HCT116 (cell line): ENCODE measurements at places on chromosomes 12 and 14.

DNA sequence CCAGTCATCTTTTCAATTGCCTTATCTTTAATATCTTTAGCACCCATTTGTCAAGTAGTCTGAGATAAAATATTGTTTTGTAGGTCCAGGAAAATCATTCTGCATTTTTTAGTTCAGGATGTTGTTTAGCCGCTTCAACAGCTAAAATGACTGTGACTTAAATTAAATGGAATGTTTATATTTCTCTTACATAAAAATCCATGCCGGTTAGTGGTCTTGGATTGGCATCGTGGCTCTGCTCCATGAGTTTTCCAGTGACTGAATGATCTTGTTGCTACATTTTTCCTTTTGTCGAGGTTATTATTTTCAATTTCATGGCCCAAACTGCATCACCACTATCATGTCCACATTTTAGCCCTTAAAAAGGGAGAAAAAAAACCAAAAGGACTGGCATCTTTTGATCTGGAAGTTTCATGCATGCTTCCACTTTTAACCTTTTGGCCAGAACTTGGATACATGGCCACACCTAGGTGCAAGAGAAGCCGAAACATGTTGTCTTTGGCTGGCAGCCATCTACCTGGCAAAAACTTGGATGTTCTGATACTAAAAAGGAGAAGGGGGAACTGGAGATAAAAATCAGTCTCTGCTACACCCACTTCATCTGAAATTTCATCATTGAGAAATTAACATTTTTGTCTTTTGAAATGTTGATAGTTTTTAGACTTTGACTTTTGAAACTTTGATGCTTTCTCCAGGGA is 142.4 kb downstream of the OTOGL start:
- H3K4me1 ChIP-seq = peaks cover 14% of the 10 kb centered on the region
- H3K27me3 ChIP-seq = no peaks in the 10 kb centered on the region
- DNase-seq = no peak
- no peak overlapping the region for H3K27ac ChIP-seq

DNA sequence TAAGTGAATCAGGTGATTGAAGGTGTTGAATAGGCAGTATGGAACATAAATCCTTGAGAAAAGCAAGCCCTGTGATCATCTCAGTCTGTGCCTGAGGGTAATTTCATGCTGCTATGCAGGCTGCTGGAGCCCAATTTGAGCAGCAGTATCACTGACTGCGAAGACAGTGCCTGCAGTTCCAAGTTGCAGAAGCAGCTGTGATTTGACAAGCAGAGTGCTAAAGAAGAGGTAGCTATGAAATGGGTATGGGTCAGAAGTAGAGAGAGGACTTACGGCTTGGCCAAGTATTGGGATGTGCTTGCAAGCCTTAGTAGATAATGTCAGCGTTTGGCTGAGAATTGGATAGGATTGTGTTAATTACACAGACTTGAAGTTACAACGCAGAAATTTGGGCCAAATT is 22.5 kb downstream of the PIK3C2G start:
- DNase-seq = no peak
- no peak overlapping the region for H3K4me3 ChIP-seq
- H3K4me1 ChIP-seq = no peaks in the 10 kb centered on the region
- no peaks in the 10 kb centered on the region for H3K36me3 ChIP-seq
- H3K27ac ChIP-seq = no peak overlapping the region

- peak; percentile 52 for DNase-seq
- H3K36me3 ChIP-seq = peaks cover 6% of the 10 kb centered on the region; the same call in 1 of the 2 replicates
- H3K4me1 ChIP-seq = peaks cover 9% of the 10 kb centered on the region
- no peaks in the 10 kb centered on the region for H3K27me3 ChIP-seq
- H3K4me3 ChIP-seq = peak within 1 kb of the TSS; percentile 75
- H3K27ac ChIP-seq = peak within 1 kb of the TSS; percentile 58; the same call in 1 of the 2 replicates
These were observed at the start of gene NOPCHAP1 for GRCh38 chr12:104986022-104986941. Gene NOPCHAP1 (plus strand): TSS chr12:104986316. CDS start chr12:104986353, 37 bp downstream.

DNA sequence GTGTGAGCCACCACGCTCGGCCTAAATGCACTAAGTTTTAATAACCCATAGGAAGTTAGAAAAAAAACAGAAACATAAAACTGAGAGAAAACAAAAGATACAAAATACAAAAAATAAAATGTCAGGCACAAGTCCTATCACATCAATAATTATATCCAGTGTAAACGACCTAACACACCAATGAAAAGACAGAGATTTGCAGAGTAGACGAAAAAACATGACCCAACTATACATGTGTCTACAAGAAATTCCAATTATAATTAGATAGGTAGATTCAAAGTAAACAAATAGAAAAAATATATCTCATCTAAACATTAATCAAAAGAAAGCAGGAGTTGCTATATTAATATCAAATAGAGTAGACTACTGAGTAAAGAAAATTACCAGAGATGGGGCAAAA is 69.4 kb upstream of the NUDT4 start:
- DNase-seq = no peak
- no peaks in the 10 kb centered on the region for H3K27me3 ChIP-seq
- H3K4me1 ChIP-seq = no peaks in the 10 kb centered on the region
- no peak overlapping the region for H3K4me3 ChIP-seq

DNA sequence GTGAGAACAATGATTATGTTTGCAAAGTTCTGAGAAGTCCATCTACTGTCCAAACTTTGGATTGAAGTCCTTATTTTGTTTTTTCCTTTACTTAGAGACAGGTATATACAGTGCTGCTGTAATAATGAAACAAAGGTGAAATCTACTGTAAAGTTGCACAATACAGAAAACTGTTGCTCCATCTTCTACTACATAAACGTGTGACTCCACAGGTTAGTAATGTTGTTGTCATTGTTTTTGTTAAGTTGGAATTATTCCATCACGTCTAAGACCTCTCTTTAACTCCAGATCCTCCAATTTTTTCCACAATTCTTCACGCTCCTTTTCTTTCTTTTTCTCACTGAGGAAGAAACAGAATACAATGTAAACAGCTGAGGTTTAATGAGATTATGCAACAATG is 57.0 kb upstream of the GPHB5 start:
- no peak overlapping the region for H3K27ac ChIP-seq
- no peak for DNase-seq
- no peaks in the 10 kb centered on the region for H3K27me3 ChIP-seq
- no peaks in the 10 kb centered on the region; the same call in 1 of the 2 replicates for H3K36me3 ChIP-seq

- peaks cover 22% of the 10 kb centered on the region for H3K4me1 ChIP-seq
- no peak overlapping the region for H3K4me3 ChIP-seq
- no peaks in the 10 kb centered on the region for H3K27me3 ChIP-seq
- no peak overlapping the region for H3K27ac ChIP-seq
- no peaks in the 10 kb centered on the region for H3K36me3 ChIP-seq
These were observed 118.0 kb downstream of the SINHCAF start for GRCh38 chr12:31207799-31208465.

DNA sequence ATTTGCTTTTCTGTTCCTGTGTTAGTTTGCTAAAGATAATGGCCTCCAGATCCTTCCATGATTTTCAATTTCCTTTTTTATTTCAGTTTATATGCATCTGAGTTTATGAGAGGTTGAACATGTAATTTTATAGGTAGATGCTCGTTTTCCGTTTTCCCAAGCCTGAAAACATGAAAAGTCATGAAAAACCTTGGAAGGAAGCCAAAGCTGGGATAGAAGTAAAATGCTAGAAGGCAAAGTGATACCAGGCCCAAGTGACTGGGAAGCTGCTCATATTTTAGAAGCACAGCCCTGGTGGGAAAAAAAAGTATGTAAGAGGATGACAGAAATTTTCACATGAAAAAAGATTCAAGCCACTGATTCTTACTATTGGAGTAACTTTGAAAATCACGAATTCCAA is 290.8 kb downstream of the PRKD1 start:
- no peaks in the 10 kb centered on the region for H3K27me3 ChIP-seq
- no peak for DNase-seq
- H3K4me3 ChIP-seq = no peak overlapping the region
- no peaks in the 10 kb centered on the region for H3K4me1 ChIP-seq

DNA sequence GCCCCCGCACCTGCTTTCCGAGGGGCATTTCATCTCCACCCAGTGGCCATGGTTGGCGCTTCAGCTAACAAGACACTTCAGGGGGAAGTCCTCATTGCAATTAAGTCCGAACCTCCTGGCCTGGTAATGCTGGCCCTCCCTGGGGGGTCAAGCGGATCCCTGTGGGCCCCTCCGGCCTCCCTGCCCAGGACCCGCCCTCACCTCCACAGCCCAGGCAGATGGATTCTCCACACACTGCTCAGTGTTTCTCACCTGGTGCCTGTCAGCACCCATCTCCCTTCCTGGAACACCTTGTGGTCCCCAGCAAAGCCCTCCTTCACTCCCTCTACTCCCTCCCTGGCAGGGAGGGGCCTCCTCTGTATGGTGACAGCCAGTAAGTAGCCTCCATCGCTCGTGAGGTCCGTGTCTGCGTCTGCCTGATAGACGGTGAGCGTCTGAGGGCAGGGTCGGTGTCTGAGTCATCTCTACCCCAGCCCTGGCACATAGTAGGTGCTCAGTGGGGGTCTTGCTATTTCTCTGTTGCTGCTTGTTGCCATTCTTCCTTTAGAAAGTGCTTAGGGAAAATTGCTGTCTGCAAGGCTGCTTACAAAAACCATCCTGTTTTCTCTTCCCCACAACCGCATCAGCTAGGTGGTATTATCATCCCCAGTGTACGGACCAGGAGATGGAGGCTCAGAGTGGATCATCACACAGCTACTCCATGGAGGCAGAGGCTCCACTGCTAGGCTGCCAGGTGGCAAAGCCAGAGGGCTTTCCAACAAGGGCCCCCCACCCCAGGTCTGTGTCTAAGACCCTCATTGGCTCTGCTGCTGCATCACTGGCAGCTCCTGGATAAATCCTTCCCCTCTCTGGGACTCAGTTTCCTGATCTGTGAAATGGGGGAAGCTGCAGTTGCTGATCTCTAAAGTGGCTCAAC is 39.7 kb upstream of the EML1 start:
- H3K27me3 ChIP-seq = no peaks in the 10 kb centered on the region; the same call in 1 of the 2 replicates
- H3K27ac ChIP-seq = no peak overlapping the region
- peaks cover 64% of the 10 kb centered on the region for H3K4me1 ChIP-seq
- H3K36me3 ChIP-seq = no peaks in the 10 kb centered on the region
- no peak for DNase-seq
- no peak overlapping the region for H3K4me3 ChIP-seq

GRCh38 chr14:45359746-45360145 is 106.7 kb upstream of the MIS18BP1 start:
- no peak overlapping the region for H3K27ac ChIP-seq
- H3K4me3 ChIP-seq = no peak overlapping the region
- no peaks in the 10 kb centered on the region for H3K36me3 ChIP-seq
- H3K4me1 ChIP-seq = no peaks in the 10 kb centered on the region

DNA sequence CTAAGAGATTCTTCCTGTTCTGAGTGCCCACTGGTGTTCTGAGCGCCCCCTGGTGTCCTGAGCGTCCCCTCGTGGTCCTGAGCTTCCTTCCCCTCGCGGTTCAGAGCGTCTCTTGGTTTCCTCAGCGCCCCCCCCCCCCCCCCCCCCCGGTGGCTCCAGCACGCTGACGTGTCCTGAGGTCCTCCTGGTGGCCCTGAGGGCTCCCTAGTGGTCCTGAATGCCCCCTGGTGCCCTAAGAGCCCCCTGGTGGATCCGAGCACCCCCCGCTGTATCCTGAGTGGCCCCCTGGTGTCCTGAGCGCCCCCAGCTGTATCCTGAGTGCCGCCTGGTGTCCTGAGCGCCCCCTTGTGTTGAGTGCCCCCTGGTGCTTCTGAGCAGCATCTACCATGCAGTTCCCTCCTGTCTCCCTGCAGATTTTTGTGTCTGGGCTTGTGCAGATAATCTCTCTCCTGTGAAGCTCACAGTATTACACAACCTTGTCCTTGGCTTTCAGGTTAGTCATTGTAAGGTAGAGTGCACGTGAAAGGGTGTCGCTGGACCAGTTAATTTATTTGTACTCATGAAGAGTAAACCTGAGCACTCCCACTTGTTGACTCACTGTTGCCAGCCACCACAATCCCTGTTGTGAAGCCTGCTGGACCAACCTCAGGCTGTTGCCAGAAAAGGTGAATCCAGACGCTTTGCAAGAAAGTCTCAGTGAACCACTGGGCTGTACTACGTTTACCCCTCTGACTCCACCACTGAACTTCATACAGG is 1168.4 kb downstream of the TMEM121 start:
- H3K4me1 ChIP-seq = no peaks in the 10 kb centered on the region
- H3K4me3 ChIP-seq = no peak overlapping the region
- no peak for DNase-seq
- H3K27ac ChIP-seq = no peak overlapping the region
- no peaks in the 10 kb centered on the region for H3K36me3 ChIP-seq
- no peaks in the 10 kb centered on the region for H3K27me3 ChIP-seq

GRCh38 chr14:89163031-89163636 is 253.9 kb downstream of the FOXN3 start:
- no peak overlapping the region for H3K27ac ChIP-seq
- no peaks in the 10 kb centered on the region for H3K27me3 ChIP-seq
- H3K4me3 ChIP-seq = no peak overlapping the region

DNA sequence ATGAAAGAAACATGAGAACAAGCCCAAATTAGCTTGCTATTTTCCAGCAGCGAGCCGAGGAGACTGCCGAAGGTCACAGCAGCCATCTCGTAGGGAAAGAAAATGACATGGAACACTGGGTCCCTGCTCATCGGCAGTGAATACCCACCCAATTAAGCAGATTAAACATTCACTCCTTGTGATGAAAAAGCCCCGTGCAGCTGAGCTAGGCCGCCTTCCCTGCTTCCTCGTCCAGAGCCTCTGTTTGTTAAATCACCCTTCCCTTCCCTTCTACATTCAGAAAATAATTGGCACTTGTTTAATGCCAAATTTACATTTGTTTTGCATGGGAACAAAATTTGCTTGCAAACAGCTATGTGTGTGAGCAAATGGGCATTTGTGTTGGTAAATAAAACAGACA is 342.5 kb downstream of the RMST start:
- no peaks in the 10 kb centered on the region for H3K4me1 ChIP-seq
- no peak overlapping the region for H3K4me3 ChIP-seq
- H3K27ac ChIP-seq = no peak overlapping the region
- no peaks in the 10 kb centered on the region for H3K27me3 ChIP-seq
- DNase-seq = no peak
